ENCODE measurements at places on chromosomes 3 and 15.

DNA sequence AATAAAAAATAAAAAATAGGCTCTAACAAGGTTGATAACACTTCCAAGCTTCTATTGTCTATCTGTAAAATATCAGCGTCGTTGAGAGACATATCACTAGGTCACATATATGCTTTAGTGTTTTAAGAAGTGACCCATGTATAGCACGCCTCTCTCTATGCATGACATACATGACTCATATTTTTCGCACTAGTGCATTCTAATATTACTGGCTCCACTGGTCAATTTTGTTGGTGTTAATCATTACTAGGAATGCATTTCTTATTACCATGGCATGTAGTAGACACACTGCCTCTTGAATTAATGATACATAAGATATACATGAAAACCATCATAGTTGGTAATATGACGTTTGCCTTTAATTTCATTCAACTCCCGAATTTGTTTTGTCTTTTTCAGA, 203.1 kb downstream of the CHL1 start:
- no peak for DNase-seq

GRCh38 chr3:25817638-25818037, 27.7 kb downstream of the OXSM start:
- no peak for DNase-seq

- no peak for DNase-seq
These were observed 139.4 kb upstream of the GRM7 start for GRCh38 chr3:6721491-6721890.

DNA sequence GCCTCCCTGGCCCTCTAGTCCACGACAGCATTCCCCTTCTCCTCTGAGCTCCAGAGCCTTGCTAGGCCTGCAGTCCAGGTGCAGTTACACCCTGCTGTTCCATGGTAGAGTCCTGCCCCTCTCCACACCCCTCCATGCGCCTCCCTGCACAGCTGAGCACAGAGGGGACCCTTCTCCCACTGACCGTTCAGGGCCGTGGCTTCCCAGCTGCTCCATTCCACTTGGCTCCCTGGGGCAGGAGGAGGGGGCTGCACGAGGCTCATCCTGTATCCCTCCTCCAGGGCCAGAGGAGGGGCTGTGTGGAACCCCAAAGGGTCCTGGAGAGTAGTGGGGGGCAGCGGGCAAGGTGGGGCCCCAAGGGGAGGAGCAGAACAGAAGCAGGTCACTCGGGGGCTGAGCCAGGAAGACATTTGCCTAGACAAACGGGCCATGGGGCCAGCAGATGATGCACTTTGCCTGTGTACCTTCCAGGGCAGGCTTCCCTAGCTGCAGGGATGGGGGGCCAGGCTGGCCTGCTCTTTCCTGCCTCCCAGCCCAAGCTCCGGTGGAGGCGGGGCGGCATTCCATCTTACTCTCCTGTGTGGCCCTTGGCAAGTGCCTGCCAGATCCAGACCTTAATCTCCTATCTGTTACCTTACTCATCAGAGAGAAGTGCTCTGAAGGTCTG, 20.7 kb upstream of the GOLGA6C start:
- no peak for DNase-seq

DNA sequence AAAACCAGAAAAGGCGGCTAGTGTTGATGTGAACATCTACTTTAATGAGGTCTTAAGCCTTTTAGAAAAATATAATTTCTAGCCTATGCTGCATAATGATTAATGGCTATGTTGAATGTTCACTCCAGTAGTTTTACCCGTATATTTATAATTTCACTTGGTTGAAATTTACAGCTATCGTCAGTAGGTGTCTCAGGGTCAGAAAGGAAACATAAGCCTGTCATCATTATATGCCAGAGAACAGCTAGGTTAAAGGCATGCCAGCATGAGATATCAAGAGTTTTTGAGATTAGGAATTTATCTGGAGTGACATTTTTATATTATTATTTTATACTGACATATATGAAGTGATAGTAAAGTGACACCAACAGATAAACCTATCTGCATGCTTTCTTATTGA, 904.1 kb downstream of the OTOL1 start:
- no peak for DNase-seq

DNA sequence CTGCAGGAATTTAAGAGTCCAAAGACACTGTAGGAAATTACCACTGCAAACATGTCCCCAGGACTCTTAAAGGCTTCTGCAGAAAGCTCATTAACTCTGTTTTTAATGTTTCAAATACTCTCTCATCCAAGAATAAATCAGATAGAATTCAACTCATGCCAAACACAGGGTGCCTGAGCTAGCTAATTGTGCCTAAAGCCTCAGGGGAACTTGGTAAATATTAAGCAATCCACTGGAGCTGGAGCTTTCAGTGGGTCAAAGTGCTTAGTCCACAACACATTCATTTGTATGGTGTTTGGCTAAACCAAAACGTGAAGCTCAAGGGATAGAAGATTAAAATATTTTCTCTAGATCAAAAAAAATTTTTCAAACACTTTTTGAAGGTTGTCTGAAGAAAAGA, 131.4 kb downstream of the THRB start:
- DNase-seq, result no peak

DNA sequence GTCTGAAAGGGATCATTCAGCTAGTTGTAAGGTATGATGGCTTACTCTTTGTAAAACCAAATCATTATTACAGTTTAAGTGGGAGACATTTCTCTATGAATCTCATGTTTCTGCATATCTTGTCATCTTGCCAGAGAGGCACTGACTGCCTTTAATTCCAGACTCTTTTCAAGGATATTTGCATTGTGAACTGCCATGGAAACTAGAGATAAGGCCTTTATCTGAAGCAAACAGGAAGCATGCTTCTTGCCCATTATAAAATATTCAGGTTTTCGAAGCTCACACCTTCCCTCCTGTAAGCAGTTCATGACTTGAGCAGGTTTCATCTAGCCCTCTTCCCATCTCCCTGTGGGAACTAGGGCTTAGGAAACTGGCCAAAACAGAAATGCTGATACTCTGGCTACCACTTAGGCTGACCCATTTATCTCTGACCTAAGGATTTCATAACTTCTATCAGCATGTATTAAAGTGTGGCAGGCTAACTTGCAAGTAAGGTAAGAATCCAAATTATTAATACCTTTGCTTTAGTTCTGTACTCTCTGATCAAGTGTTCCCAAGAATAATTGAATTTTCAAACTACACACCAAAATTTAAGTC, 326.6 kb upstream of the ALCAM start:
- DNase-seq, result no peak

DNA sequence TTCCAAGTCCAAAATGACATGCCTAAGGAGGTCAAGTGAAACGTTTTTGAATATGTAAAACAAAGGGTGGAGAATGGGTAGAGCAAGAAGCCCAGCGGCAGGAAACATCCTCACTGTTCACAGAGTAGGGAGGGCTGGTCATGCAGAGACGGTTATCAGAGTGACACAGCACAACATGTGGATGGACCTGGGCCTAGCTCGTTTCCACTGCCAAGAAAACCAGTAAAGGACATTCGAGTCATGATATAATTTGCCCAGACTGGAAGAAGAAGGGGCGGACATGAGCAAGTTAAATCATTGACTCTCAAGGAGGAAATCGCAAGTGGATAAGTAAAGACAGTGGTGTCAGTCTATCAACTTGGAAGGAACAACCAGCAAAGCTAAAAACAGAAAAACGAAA, 89.3 kb downstream of the LRIG1 start:
- DNase-seq, result no peak

- no peak for DNase-seq
These were observed 298.2 kb downstream of the UBE2E2 start for GRCh38 chr3:23501201-23501802.

- DNase-seq, result no peak
These were observed 100.6 kb downstream of the UBE2E2 start for GRCh38 chr3:23303601-23304217.

DNA sequence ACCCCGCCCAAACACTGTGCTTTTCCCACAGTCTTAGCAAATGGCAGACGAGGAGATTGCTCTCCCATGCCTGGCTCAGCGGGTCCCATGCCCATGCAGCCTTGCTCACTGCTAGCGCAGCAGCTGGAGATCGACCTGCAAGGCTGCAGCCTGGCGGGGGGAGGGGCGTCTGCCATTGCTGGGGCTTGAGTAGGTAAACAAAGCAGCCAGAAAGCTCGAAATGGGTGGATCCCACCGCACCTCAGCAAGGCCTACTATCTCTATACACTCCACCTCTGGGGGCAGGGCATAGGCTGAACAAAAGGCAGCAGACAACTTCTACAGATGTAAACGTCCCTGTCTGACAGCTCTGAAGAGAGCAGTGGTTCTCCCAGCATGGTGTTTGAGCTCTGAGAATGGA, 27.2 kb upstream of the WDR5B start:
- DNase-seq, result no peak

- DNase-seq, result no peak
These were observed 199.1 kb upstream of the ZPLD1 start for GRCh38 chr3:102235679-102236078.

GRCh38 chr3:16142350-16143025, 32.0 kb upstream of the GALNT15 start:
- DNase-seq, result no peak

DNA sequence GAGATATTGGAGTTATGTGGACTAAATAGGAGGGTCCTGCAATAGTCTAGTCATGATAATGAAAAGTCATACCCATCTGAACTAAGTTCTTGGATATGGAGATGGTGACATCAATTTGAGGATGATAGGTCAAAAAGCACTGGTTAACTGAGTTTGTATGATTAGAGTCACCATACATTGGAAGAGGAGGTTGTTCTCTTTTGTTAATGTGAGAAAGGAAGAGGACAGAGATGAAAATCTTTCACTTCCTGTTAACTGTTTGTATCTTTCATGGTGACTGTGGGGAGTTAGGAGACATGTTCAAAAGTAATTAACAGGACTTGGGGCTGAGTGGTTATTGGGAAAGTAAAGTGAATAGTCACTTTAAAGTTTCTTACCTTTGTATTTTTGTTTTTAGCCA, 11.1 kb downstream of the TMEM62 start:
- DNase-seq, result no peak

- no peak for DNase-seq
These were observed 50.8 kb upstream of the PSMD6 start for GRCh38 chr3:64074060-64074459.

DNA sequence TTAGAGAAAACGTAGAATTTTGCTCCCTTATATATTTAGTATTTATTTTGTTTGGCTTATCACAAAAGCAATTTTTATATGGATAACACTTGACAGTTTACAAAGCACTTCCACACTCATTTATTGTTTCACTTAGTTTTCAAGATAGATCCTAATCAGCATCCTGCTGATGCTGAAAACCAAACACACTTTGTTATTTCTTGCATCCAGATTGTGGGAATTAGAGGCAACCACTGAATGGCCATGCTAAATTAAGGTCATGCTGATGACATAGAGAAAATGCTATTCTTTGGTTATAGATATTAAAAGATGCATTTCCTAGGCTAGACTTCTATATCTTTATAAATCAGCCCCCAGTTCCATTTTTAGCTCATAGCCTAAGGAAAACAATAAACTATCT, 474.1 kb upstream of the KCNMB2 start:
- DNase-seq, result no peak

DNA sequence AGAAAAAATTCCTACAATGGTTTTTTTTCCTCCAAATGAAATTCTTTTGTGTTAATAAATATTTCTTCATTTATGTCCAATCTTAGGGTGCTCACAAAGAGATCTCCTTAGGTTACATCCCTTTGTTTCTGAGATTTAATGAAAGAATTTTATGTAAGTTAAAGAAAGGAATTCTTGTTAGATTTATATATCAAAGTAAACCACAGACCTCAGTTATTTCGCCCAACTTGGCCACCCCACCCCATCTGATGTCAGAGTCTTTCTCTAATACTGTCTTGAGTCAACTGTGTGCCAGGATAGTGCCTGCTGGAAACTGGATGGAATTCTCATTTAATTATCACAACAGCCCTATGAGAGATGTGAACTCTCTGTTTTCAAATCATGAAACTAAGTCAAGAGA, 259.9 kb downstream of the OPA1 start:
- DNase-seq, result no peak

DNA sequence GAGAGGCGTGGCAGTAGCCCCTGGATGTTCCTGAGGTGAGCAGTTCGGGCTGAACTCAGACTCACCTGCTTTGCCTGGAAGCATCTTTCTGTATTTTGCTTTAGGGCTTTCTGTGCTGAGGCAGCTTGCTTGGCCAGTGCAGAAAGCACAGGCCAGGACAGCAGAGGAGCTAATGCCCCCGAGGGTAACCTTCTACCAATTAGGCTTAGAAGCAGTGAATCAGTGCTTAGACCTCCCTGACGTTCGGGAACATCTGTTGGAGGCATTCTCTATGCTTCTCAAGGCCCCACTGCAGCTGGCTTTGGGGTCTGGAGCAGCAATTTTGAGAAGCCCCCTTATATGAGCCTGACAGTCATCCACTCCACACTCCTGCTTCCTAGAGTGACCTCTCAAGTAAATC, 350.7 kb upstream of the PROK2 start:
- DNase-seq, result no peak

DNA sequence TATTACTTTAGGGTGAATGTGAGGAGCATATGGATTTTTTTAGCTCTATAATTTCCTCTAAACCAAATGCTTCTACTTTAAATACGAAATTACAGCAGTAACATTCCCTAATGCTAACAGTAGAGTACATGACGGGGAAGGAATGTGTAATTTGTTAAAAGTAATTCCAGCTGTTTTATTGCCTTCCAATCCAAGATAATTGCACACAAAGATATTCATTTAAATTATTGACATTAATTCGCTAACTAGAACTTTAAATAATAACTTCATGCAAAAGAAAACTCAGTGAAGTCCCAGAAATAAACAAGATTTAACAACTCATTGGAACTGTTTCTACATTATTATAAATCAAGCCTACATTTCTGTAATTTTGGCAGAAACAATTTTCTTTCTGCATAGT, 261.4 kb upstream of the CFAP20DC start:
- DNase-seq, result no peak

DNA sequence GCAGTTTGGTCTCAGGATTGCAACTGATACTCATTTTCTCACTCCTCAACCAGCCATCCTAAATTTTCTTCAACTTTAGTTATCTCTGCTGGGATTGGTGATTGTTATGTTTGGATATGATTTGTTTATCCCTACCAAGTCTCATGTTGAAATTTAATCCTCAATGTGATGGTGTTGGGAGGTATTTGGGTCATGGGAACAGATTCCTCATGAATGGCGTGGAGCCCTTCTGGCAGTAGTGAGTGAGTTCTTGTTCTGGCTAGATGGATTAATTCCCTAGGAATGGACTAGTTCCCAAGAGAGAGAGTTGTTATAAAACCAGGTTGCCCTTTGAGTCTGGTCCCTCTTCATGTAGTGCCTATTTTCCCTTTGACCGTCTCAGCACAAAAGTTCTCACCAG, 399.9 kb downstream of the SQOR start:
- DNase-seq, result no peak

- no peak for DNase-seq
These were observed 548.5 kb downstream of the RBMS3 start for GRCh38 chr3:29829340-29829739.

- DNase-seq, result no peak
These were observed 1034.9 kb downstream of the ROBO1 start for GRCh38 chr3:78732893-78733292.
